ENCODE measurements at places on chromosomes 4 and X.

DNA sequence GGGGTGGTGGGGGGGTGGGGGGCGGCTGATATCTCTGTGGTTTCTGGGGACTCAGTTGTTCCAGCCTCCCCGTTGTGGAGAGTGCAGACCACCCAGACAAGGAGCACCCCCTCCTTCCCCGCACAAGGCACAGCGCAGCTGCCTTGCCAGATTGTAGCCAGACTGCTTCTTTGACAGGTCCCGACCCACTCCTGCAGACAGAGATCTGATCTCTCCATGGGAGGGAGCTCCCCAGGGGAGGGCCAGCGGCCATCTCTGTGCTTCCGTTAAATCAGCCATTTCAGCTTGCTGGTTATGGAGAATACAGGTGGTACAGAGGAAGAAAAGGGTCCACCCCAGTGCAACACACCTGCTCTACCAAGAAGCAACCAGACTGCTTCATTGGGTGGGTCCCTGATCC is 80.8 kb downstream of the FGF16 start:
- DNase-seq, result no peak

DNA sequence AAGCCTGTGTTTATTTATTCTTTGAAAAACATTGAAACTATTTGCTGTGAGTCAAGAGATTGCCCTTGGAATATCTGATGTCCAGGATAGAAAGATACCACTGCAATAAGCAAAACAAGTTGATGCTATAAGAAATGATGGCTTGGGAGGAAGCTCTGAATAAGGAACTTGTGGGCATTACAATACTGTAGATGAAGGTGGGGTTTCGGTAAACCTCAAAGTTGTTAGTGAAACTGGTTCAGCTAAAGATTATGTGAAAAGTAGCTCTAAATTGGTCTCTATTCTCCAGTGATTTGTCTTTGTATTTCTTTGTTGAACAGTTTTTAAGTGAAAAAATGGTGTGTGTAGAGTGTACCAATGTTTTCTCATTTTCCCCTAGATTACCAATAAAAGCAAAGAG is 128.7 kb downstream of the AKAP4 start:
- DNase-seq, result no peak

GRCh38 chrX:8721536-8721935 is 10.4 kb downstream of the ANOS1 start:
- DNase-seq, result no peak

- DNase-seq, result no peak
These were observed 63.0 kb upstream of the AR start for GRCh38 chrX:67480789-67481188.

DNA sequence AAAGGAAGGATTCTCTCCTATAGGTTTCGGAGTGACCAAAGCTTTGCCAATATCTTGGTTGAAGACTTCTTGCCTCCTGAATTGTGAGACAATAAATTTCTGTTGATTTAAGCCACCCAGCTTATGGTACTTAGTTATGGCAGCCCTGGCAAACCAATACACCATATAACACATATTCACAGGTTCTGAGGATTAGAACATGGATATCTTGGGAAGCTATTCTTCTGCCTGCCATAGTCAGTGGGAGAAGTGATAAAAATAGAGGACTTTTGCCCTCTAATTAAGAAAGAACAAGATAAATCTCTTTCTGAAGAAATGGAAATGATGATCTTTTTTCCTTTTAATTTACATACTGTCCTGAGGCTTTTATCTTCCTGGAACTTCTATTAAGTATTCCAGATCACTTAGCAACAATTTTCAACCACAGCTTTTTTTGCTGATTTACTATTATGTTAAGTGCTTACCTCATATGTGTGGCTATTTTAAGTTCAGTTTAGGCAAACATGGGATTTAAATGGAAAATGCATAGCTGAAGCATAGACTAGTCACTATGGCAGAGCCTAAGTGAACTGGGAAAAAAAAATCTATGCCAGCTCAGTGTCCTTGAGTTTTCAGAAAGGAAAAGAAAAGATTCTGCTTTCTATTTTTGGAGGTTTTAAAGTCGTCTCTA is 381.7 kb downstream of the STPG2 start:
- DNase-seq, result no peak

- DNase-seq, result no peak
These were observed 309.9 kb downstream of the DHX15 start for GRCh38 chr4:24274381-24274941.

GRCh38 chrX:1099146-1099770 is 113.2 kb downstream of the CRLF2 start:
- no peak for DNase-seq

GRCh38 chrX:6813836-6814370 is 279.0 kb upstream of the VCX3A start:
- DNase-seq, result no peak

Measured in AML-193 (cell line).